ENCODE measurements at places on chromosomes 11 and 22.
A peak's percentile ranks its signal among the peaks of the same experiment; 100 is the strongest.

- peak; percentile 1 for DNase-seq
These were observed 718.8 kb downstream of the CNTN5 start for GRCh38 chr11:99739464-99740089.

DNA sequence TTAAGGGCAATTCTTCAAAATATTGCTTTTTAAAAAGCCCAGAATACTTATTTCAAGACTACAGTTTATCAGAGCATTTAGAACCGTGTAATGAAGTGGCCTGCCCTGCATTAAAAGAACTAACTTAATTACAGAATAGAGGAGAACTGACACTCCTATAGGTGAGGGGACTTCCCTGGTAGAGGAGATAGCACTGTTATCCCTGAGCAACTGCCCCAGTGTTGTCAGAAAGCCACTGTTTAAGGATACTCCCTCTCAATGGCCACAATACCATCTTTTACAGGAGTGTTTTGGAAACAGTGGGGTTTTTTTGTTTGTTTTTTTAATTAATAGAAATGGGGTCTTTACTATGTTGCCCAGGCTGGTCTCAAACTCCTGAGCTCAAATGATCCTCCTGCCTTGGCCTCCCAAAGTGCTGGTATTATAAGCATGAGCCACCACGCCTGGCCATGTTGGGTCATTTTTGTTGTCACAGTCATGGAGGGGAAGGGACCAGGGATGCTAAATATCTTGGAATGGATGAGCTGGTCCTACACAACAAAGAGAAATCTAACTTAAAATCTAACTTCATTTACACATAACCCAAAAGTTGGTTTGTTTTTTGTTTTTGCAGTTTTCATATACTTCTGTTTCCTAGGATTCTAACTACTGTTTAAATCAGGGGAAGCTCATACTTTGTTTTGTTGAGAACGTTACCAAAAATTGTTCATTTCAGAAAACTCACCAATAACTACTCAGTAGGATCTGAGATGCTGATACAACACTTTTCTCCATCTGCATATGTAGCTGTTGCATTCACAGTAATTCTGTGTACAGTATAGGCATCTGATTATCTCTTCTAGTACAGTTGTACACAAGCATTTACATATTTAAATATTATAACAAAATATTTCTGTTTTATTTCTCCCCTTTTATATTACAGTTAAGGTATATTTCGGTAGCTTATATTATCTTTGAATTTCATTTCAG is 8.1 kb downstream of the RPL27A start:
- no peak for DNase-seq

DNA sequence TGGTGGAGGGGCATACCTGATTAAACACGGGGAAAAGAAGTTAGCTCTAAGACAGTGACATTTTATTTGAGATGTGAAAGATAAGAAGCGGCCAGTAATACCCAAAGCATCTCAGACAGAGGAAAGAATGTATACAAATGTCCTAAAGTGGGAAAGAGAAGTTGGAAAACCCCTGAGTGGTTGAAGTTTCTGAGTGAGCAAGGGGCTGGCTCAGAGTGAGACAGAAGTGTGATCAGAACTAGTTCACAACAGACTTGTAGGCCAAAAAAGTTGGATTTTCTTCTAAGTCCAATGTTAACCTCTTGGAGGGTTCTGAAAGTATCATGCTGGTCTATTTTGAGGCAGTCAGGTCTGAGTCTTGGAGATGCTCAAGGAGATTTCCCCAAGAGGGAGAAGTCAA is 608.7 kb downstream of the SOX6 start:
- no peak for DNase-seq

GRCh38 chr11:34957206-34957605 is 40.8 kb downstream of the PDHX start:
- no peak for DNase-seq

DNA sequence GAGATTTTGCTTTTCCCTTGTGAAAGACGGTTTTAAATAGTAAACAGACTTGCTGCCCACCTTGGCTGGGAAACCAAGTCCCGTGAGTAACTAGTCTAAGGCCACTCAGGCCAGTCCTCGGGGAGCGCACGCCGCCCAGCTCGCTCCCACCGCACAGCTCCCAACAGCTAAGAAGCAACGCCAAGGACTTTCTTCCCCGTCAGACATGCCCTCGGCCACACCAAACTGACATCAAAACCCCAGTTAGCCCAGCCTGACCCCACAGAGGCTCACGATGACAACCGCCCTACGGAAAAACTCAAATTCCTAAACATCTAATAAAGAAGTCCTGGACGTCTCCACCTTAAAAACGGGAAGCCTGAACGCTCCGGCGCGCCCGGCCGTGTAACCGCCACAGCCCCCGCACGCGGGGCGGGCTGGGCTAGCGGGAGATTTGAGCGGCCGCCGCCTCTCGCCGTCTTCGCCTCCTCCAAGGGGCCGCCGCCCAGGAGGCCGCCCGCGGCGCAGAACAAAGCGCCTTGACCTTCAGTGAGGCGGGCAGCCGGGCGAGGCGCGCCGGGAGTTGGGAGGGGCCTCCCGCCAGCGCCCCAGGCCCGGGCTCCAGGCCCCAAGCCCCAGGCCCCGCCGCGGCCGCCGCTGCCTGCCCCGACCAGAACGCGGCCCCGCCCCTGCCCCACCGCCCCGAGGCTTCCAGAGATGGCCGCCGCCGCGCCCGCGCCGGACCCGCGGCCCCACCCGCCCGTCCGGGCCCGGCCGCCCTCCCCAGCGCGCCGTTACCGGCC is 486 bp downstream of the NAP1L4 start:
- peak; percentile 18 for DNase-seq

- no peak for DNase-seq
These were observed 68.9 kb downstream of the ARFGAP2 start for GRCh38 chr11:47107744-47108143.

DNA sequence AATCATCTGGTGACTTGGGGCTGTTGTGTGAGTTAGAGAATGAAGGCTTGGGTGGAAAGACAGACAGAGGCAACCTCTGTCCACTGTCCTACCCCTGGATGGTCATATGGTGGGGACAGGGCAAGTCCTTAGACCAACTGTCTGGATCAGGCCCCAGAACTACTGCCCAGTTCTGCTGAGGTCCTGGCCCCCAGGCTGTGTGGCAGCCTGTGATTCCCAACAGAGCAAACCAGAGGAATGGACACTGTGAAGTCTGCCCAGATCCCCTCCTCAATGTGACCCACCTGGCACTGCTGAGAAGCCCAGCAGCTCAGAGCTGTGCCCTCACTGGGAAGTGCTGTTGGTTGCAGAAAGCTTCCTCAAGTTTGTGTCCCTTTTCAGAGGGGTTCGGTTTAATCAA is 69.0 kb downstream of the GGTLC2 start:
- DNase-seq: no peak

DNA sequence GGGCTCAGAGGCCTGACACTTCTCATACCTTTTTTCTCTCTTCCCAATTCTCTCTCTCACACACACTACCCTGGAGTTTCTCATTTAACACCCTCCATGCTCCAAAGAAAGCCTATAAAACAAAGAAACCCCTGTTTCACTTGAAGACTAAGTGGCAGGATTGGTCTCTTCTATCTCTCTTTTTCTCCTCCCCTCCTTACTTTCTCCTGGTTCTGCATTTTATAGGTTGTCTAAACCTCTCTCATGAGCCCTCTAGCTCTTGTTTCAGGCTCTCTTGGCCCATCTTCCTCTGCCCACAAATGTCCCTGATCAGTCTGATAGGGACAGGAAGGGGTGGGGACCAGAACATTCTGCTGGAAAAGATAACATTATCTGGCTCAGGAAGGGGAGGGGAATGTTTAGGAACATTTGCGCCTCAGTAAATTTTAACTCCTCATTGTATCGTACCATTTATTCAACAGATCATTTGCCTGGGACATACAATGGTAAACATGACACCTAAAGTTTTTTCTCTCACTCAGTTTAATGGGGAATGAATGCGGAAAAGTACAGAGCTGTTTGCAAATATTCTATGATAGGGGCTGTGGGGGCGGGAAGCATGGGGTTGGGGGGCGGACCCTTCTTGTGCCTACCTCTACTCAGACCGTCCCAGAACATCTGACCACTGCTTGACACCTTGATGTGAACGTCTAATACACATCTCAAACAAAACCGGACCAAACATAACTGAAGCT is 10.8 kb downstream of the CRYBA4 start:
- DNase-seq: no peak

- DNase-seq: no peak
These were observed 13.3 kb downstream of the RTN3 start for GRCh38 chr11:63694596-63694995.

- peak; percentile 60 for DNase-seq
These were observed 68.3 kb downstream of the PLEKHA7 start for GRCh38 chr11:16945671-16946469.

- DNase-seq: no peak
These were observed 48.0 kb upstream of the CARS1 start for GRCh38 chr11:3104961-3105790.

DNA sequence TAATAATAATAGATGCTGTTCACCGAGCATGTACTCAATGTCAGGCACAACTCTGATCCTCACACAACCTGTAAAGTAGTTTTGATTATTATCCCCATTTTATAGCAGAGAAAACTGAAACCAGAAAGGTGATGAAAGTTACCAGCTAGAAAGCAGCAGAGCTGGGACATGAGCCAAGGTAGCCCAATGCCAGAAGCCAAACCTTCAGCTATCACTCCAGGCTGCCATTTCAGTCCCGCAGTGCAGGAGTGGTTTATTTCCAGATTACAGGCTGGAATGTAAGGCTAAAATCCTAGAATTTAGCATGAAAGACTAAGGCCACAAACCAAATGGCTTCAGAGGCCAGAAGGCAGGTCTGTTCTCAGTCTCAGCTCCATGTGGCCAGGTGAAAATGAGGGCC is 108.8 kb downstream of the TENM4 start:
- no peak for DNase-seq

GRCh38 chr11:17277024-17277584 is 565 bp downstream of the NUCB2 start:
- DNase-seq: peak; percentile 73

DNA sequence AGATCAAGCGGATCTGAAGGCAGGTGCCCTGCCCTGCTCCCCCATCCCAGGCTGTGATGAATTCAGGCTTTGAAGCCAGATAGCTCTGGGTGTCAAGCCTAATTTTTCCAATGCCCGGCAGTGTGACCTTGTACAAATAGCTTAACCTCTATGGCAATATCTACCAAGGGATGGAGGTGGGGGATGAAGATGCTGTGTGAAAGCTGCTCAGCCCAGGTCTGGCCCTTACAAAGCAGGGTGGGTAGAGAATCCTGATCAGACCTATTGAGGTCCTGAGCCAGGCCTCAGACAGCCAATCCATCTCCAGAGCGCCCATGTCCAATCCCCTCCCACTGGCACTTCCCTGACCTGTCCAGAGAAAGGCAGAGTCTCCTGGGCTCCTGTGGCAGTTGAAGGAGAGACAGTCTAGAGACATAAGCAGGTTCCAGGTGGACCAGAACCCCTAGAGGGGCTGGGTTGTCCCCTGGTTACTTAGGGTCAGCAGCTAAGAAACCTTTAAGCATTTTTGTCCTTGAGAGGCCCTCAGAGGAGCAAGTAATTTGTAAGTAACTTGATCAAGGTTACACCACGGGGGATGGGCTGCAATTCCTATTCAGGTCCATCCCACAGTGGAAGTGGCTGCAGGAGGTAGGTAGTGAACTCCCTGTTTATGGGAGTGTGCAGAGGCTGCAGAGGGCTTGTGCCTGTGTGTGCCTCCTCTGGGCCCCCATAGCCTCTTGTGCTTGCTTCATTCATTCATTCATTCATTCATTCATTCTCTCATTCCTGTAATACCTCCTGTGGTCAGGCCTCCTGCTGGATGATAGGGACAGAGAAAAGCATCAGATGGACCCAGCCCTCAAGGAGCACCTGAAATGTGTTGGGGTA is 10.4 kb downstream of the P2RY2 start:
- DNase-seq: no peak

DNA sequence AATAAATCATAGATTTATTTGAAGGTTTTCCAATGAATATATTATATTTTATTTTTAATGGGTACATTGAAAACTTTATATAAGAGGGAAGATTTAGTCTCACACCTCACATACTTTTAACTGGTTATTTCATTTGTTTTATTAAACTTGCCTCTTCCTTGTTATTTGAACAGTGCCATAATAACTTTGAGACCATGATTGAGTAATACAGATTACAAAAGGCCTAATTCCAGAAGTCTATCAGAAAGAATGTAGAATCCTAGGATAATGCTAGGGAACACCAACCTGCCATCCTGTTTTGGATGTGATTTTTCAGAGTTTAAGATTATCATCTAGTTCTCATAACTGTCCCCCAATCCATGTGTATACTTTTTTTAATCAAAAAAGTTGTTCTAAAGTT is 102.7 kb upstream of the BIRC3 start:
- DNase-seq: no peak

DNA sequence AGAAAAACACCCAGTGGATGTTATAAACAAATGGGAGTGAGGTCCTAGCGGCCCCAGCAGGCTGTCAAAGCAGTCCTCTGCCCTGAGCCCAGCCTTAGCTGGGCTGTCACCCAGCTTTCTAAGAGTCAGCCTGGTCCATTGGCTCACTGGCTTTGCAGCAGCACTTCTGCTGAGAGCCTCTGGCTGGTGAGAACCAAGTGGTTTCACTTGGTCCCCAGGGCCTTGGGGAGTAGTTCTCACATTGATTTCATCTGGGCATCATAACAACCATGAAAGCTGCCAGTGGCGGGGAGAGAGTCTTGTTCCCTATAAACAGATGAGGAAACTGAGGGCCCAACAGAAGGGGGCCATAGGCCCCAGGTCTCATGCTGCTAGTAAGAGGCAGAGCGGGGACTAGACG is 11.4 kb downstream of the SEC14L6 start:
- DNase-seq: no peak

DNA sequence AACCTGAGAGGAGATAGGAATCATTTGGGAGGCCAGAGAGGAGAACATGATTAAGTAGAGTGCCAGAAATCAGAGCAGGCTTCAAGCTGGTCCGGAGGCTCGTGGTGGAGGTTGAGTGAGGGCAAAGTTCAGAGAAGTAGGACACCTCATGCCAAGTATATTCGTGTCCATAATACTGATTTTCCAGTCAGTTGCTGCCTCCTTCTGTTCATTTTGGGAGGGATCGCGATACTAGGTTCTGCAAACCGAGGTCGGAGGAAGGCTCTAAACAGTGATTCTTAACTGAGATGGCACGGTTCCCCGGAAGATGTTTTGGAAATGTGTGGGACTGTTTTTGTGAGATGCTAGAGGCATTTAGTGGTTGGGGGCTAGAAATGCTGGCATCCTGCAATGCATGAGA is 13.6 kb upstream of the CD3E start:
- DNase-seq: peak; percentile 54

GRCh38 chr11:123390146-123390545 is 39.9 kb upstream of the GRAMD1B start:
- no peak for DNase-seq

DNA sequence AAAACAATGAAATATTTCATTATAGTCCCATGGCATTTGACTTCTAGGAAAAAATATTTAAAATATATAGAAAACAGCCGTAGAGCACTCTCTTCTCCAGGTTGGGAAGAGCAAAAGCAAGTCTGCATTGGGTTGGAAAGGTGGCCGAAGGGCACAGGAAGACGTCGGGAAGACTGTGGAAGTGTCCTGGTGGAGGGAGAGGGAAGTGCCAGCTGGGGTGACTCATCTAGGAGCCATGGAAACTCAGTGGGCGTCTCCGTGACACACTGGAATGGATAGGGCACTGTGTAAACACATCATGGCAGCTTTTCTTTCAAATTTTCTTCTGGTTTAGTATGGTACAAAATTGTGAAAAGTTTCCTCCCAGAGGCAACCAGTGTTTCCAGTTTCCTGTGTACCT is 12.7 kb downstream of the GTPBP1 start:
- no peak for DNase-seq

- no peak for DNase-seq
These were observed 5.1 kb downstream of the SHISAL1 start for GRCh38 chr22:44307509-44308169.

GRCh38 chr11:111846063-111846462 is 25.3 kb downstream of the ALG9 start:
- no peak for DNase-seq
